ENCODE measurements at places on chromosomes 16 and 17. TPM values are rescaled to one million over a fixed set of nuclear protein-coding genes. Genes with fewer than 3 reads are reported as not detected.
A peak's percentile ranks its signal among the peaks of the same experiment; 100 is the strongest.

DNA sequence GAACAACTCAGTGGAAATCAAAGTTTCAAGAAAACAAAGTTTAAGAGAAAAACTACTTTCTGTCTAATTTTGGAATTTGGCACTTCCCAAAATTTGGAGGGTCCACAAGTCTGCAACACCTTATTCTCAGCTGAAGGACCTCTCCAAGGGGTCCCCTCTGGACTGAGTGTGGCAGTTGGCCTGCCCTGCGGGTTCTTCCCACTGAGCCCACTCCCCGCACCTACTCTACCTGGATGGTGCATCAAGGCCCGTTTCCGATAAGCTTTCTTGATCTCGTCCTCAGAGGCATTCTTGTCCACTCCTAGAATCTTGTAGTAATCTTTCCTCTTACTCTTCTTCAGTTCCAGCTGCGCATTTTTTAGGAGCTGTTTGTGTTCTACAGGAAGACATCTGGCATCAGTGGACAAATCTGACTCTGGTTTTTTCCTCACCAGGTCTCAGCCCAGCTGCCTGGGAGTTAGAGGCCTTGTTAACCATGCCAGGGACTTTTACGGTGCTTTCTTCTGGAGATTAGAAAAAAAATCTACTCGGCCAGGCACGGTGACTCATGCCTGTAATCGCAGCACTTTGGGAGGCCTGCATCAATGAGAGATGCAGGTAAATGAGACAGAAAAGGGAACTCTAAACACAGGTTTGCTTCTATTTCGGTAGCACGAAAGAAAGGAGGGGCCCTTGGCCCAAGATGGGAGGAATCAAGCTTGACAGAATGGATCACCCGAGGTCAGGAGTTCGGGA lies 15.6 kb downstream of the CNP start:
- DNase-seq = no peak

DNA sequence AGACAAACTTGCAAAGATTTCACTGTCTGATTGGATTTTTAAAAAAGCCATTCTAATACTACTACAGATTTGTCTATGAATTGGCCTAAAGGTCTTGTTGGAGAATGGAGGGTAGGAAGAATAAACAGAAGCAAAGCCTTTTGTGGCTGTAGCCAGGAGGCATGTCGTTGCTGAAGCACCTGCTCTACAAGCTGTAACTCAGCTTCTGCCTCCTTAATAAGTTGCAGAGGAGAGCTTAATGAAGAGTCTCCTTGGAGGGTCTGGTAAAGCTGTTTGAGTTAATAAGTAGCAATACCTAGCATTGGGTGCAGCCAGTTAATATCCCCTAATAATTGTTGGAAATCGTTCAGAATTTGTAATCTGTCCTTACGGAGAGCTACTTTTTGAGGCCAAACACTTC lies 10.0 kb upstream of the ZNF689 start:
- no peak for DNase-seq

GRCh38 chr16:72099377-72099818 lies 5.8 kb downstream of the DHX38 start:
- peak; percentile 24 for DNase-seq

GRCh38 chr17:29050176-29050575 lies 7.2 kb downstream of the PIPOX start:
- DNase-seq = no peak

GRCh38 chr16:70434484-70435260 lies 4.2 kb downstream of the ST3GAL2 start:
- DNase-seq = no peak

FTO gene
- 46.0 TPM for total RNA-seq

DNA sequence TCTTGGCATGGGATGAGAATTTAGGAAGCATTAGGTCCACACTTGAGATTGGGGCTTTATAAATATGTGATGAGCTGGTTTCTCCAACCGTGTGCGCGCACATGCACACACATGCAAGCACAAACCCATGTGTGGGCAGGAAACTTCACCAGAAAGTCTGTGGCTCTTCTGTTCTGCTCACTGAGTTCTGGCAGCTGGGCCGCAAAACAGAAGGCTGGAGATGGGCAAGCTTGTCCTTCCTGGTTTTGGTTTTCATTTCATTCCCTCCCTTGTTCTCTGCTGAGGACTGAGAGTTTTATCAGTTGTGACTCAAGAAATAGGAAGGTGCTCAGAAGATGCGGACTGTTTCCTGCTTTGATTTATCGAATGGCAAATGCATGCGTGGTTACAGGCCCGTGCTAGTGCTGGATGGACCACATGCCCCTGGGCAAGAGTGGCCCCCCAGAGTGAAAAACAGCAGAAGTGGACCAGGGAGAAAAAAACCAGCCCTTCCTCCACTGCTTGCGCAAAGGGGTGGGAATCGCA lies 14.1 kb downstream of the MAP3K14 start:
- DNase-seq = no peak

- no peak for DNase-seq
Observed at GRCh38 chr17:5413682-5414081, 5.8 kb downstream of the NUP88 start.

- DNase-seq = peak; percentile 53
Observed at GRCh38 chr17:43994272-43995149, 9.9 kb upstream of the NAGS start.

DNA sequence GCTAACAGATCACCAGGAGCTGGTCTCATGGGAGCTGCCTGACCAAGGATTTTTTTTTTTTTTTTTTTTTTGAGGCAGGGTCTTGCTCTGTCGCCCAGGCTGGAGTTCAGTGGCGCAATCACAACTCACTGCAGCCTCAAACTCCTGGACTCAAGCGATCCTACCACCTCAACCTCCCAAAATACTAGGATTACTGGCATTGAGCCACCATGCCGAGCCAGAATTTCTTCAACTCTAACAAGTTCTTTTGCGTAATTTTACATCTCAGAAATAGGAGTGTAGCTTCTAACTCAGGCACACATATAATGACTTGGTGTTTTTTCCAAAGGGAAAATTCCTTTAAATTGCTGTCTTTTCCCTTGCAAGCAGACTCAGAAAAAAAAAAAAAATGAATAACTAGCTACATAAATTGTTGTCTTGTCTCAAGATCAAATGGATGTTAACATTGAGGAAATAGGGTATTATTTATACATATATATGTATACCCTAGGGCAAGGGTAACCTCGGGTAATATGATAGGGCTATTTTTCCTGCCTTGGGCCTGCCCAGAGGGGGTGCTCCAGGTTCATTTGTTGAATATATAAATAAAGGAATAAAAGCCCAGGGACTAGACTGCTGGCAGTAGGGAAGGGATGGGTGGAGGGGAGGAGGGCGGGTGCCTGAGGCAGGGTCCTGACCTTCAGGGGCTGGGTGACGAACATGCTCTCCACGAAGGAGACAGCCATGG lies 42.8 kb upstream of the GCSH start:
- DNase-seq = no peak

GRCh38 chr16:82262244-82262643 lies 92.2 kb upstream of the MPHOSPH6 start:
- DNase-seq = no peak

- DNase-seq = no peak
Observed at GRCh38 chr16:2481676-2482075, 6.7 kb downstream of the TBC1D24 start.

GRCh38 chr16:48008011-48008525 lies 147.7 kb downstream of the ABCC12 start:
- DNase-seq = no peak
